ENCODE measurements at places on chromosomes 2 and 18.

DNA sequence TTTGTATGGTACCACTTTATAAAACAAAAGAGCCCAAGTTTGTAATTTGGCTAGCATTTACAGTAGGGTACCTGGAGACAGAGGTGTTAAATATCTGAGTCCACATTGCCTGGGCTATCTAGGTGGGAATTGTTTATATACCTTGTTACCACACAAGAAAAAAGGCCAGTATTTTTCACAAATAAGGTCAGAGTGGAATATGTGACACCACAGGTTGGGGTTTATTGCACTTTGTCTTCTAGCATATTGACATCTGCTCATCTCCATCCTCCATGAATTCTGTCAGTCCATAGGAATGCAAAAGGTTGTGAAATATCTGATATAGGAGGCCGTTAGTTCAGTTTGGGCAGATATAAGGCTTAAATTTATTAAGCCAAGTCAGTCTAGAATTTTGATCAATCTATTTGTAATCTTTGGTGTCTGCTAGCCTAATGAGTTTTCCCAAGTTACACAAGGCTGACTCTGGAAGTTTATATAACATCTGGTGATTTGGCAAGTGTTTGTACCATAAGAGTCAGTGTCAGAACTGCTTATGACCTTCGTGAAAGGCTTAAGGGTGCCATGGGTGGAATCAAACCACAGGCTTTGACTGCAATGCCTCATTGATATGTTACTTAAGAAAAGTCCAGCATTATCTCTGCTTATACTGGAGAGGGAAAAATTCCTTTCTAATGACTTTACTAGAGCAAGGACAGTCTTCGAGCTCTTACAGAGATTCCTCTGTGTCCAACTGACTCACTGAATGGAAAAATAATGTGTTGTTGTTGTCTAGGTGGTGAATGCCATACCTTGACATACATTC is 11.3 kb upstream of the DPP4 start:
- DNase-seq: no peak

- DNase-seq: no peak
These were observed 6.6 kb upstream of the TNFRSF11A start for GRCh38 chr18:62318228-62319180.

DNA sequence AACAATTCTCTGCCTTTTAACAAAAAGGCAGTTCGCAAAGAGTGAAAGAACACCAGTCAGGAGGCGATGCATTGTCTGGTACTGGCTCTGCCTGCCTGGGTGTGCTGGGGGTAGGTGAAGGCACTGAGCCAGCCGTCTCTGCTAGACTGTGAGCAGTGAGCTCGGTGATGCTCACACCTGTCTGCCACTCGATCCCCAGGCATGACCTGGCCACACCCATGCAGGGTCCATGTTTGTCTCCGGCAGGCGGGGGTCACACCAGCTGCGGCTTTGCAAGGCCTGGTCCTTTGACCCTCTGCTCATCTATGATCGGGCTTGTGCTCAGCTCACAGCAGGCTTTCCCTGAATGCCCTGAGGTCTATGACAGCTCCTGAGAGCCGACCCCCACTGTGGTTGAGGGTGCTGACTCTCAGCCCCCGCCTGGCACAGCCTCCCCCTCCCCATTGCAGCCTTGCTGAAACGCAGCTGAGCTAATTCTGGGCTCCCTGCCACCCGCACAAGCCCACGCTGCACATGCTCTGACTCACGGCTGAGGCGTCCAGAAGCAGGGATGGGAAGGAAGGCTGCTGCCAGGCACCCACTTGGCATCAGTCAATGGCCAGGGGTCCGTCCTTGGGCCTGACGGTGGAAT is 23.7 kb downstream of the CRACDL start:
- DNase-seq: no peak

DNA sequence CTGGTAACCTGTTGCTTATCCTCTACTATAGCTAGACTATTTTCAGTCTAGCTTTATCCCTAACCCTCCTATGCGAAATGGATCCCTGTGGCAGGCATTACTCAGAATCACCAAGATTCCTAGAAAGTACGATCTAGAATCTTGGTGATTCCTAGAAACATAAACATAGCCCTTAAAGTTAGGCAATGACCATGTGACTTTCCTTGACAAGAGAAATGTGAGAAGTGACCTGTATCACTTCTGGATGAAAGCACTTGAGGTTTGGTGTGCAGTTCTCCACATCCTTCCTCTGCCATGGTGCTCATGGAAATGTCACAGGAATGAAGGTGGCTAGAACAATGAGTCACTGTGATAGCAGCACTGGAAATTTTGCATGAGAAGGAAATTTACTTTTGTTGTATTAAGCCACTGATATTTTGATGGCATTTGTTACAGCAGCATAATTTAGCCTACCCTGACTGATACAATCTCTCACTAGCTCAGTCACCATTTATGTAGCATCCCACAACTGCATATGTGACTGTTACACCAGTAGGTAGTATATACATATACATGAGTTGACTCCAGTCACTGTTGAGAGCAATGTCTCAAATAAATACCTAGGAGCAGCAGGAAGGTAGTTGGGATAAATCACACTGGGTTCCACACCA is 68.3 kb upstream of the MAPRE2 start:
- no peak for DNase-seq

DNA sequence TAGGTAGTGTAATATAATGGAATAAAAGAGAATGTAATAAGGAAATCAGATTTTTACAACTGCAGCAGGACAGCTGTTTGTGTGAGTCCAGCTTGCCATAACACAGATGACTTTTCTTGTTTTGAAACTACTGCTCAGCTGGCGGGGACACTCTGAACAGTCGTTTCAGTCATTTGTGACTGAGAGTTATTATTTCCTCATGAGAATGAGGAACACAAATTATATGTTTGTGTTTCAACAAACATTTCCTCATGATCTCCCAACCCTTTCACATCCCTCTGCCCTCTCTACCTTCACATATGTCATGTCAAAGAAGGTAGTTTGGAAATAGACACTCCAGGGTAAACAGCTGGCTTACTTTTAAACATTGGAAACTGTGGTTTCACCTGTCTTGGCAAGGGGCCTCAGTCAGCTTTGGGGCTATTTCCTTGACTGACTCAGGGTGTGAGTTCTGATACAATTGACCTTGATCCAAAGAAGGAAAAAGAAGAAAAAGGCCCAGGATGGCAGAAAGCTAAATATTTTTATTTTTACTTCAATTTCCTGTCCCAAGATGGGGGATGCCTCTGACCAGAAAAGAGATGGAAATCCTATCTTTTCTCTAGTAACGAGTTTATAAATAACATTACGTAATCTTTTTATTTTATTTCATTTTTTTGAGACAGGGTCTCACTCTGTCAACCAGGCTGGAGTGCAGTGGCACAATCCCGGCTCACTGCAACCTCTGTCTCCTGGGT is 593 bp downstream of the SP140L start:
- DNase-seq: no peak

DNA sequence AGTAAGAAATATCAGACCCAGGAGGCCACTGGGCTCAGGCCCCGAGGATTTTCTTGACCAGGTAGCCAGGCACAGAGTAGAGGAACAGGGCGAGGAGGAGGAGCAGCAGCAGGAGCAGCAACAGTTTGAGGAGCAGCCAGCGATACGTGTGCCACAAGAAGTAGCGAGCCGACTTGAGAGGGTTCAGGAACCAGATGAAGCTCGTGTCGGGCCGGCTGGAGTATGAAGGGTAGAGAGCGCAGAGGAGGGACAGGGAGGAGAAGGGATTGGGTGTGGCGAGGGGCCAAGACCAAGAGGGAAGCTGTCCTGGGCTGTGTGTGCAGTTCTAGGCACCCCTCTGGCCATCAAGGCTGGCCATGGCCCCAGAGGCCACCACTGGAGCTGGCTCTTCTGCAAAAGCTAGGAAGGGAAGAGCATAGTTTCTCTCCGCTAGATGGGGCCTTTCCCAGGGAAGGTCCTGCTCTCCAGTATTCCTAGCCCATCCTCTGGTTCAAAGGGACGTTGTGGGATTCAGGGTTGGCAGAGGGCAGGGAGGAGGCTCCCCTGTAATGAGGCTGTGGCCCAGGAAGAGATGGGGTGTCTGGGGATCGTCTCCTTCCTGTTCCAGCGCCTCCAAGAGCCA is 17.8 kb downstream of the OTOF start:
- DNase-seq: no peak

DNA sequence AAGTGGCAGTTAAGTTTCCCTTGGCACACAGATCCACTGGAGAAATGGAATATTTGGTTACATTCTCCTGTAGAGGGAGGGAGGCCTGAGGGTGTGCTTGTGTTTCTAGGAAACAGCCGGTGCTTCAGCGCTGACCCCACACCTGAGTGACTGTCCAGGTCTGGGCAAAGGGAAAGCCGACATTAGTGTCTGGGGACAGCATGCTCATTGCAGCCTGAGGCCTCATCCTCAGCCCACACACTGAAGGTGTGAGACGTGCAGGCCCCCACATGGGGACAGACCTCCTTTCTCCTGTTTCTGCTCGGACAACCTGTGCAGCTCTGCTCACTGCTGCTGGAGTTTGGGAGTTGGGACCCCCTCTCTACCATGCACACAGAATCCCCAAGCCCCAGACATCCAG is 178.3 kb downstream of the ACKR3 start:
- no peak for DNase-seq

DNA sequence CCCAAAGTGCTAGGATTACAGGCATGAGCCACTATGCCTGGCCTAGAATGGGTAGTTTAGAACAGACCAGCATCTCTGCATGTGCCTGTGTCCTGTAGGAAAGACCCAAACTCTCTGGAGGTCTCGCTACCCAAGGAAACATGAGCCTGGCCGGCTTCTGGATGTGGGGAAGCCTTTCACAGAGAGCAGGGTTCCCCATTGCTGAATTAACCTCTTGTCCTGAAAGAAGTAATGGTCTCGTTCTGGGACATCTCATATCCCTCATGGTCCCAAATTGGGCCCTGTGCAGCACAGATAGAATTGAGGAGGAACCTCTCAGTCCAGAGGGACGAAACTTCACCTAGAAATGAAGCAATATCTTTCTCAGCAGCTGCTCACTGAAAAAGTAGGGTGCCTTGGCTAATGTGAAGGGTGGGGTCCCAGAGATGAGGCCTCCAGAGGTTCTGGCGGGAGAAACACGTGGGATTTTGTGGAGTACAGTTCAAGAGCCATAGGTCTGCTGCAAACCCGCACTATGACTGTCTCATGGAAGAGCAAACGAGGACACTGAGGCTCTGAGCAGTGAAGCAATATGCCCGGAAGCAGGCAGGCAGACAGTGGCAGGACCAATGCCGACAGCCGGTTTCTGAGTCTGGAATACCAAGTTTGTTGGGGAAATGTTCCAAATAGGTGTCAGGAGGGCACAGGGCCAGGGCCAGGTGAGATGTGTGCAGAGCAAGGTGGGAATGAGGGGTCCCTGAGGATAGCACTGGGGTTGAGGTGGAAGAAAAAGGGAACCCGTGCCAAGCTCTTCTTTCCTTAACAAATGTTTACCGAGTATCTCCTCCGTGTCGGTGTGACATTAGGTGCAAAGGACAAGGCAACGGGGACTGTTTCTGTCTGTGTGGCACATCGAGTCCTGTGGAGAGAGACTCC is 121.0 kb upstream of the TWIST2 start:
- DNase-seq: no peak

DNA sequence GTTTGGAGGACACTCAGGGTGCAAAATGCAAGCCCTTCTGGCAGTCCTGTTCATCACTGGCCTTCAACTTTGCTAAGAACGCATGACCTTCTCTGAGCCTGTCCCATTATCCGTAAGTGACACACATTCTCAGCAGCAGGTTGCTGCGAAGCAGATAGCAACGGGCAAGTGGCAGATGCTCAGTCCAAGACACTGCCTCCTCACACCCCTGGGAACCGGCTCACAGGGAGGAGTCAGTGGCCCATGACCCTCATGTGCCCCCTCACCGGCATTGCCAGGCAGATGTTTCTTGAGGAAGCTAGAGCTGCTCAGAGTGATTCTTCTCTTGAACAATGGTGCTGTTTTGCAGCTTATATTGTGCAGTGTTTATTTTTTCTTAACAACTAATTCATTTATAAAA is 737.2 kb upstream of the HS6ST1 start:
- DNase-seq: no peak

GRCh38 chr2:160355080-160355479 is 138.5 kb downstream of the RBMS1 start:
- DNase-seq: no peak

DNA sequence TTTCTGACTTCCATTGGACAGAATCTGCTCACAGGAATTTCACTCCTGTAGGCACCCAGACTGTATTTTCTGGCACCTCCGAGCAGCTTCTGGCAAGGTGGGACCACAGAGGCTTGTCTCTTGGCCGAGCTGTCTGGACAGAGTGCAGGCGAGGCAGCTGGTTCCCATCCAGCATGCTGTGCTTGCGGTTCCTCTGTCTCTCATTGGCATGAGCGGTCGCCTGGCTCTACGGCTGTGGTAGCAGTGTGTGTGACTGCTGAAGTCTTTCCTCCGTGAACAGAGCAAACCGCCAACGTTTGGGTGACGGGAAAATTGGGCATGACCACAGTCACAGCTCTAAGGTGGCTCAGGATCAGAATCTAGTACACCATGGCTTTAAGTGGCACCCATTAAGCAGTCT is 411.7 kb upstream of the NETO1 start:
- no peak for DNase-seq

DNA sequence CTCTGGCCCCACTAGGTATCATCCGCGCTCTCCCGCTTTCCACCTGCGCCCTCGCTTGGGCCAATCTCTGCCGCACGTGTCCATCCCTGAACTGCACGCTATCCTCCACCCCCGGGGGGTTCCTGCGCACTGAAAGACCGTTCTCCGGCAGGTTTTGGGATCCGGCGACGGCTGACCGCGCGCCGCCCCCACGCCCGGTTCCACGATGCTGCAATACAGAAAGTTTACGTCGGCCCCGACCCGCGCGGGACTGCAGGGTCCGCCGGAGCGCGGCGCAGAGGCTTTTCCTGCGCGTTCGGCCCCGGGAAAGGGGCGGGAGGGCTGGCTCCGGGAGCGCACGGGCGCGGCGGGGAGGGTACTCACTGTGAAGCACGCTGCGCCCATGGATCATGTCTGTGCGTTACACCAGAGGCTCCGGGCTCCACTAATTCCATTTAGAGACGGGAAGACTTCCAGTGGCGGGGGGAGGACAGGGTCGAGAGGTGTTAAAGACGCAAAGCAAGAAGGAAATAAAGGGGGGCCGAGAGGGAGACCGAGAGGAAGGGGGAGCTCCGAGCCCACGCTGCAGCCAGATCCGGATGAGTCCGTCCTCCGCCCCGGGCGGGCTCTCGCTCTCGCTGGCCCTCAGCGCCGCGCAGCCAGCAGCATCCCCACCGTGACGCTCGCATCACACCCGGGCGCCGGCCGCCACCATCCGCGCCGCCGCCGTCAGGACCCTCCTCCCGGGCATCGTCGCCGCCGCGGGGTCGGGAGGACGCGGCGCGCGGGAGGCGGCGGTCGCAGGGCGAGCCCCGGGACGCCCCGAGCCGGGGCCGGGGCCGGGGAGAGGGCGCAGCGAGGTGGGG is 664 bp downstream of the NETO1 start:
- DNase-seq: no peak

- DNase-seq: no peak
These were observed 1.3 kb upstream of the MYO5B start for GRCh38 chr18:50196261-50196660.

GRCh38 chr2:101305035-101305434 is 3.5 kb downstream of the RNF149 start:
- no peak for DNase-seq

All from T follicular helper cell (primary cell).